ENCODE measurements at places on chromosomes 7 and 10.

DNA sequence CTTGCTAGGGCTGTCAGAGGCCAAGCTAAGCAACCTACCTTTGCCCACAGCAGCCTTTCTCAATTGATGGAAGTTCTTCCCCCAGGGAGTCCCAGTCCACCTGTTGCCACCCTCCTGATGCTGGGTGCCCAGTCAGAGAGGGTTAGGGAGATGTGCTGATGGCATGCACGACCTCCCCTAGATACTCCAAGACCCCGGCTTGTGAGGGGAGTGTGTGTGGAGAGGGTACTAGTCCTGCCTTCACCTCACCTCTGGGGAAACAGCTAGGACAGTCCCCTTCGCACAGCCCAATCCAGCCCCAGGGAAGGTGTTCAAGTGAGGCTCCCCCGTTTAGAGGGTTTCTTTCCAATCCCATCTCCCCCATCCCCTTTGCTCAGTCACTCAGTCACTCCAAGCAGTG, 1.3 kb upstream of the UNC5B start:
- no peak for DNase-seq

DNA sequence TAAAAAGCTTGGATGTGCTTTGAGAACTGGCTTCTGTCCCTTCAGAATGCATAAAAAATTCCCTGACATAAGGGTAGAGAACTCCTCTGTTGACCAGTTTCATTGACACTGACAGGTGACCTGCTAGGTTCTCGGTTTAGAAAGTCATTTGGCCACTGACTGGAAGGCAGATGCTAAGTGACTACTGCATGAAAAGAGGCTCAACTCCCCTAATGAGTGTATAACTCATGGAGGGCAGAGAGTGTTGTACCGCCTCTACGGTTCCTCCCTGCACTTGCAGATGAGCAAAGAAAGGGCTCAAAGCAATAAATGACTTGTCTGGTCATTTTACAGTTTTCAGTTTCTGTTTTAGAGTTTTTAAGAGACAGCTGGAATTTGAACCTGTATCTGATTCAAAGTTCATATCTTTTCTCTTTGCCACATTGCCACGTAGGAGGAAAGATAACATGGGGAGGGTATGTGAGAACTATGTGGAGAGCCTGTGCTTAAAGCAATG, 2.9 kb upstream of the FGL2 start:
- no peak for DNase-seq

GRCh38 chr10:5752301-5752871, 60.8 kb downstream of the GDI2 start:
- DNase-seq = no peak

DNA sequence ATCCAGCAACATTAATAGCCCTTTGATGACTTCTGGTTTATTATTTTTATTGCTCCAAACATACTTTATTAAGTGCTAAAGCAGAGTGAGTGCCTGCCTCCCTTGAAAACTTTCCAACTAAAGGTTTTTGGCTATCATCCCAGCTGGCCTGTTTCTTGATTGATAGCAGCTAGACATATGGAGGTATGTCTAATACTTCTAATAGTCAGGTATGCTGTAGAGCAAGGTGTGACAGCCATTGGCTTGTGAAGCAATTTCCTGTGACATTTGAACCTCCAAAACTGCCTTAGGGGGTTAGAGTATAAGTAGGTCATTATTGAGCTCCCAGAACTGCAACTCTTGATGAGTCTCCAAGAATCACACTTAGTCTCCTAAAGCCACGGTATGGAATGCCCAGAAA, 55.8 kb downstream of the LOXL4 start:
- DNase-seq = no peak

Data from HT1080 (cell line).